Left kidney (tissue), 8 donors: ENCODE measurements at places on chromosomes 7 and 10.

- peak; percentile 7 for DNase-seq
These were observed 609.4 kb upstream of the PCDH15 start for GRCh38 chr10:55410415-55410885.

DNA sequence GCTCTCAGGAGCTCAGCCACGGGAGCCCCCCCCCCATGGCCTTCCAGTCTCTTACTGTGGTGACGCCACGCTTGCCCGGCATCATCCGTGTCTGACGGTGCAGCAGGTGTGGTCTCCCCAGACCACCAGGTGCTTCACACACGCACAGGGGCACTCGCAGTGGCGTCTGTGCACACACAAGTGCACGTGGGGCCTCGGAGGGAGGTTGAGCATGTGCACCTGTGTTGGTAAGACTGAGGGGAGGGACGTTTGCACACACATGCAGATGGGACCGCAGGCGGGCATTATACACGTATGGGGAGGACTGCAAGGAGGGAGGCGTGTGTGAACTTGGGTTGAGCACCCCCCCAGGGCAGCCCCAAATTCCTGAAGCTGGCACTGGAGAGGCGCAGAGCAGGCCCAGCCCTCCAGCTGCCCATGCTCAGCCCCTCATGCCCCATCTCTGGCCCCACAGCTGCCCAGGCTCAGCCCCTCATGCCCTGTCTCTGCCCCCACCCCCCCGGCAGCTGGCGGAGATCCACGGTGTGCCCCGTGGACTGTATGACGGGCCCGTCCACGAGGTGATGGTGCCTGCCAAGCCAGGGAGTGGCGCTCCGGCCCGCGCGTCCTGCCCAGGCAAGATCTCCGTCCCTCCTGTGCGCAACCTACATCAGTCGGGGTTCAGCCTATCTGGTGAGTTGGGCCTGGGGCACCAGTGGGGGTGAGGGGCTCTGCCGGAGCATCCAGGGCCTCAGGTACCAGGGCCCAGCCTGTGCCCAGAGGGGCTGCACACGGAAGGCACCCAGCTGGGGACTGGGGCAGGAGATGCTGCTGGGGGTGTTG is 16.7 kb downstream of the DPYSL4 start:
- no peak for DNase-seq

DNA sequence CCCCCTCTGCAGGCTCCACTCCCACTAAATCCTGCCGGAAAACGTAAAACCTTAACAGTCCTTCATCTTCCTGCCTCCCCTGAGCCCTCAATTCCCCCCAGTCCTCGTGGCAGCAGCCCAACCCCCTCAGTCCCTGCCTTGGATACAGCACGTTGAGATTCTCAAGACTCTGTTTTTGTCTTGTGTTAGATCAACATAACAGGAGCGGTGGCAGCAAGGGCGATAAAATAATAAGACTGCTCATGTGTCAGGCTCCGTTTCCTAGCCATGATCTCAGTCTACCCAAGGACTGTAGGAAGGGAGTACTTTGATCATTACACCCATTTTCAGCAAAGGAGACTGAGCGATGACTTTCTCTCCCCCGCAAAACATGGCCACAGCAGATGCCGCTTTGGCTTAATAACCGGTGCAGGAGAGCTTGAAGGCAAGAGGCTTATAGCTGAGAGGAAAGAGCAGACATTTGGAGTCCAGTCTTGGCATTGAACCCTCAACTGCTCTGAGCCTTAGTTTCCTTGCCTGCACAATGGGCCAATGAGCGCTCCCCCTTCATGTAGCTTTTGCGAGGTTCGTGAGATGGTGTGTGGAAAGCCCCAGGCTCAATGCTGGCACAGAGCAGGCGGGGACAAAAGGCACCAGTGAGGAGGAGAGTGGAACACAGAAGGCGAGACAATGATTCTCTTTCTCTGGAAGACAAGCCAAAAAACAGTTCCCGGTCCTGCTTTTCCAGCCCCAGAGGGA is 42.1 kb upstream of the PCBD1 start:
- DNase-seq: no peak

GRCh38 chr7:112510001-112510742 is 29.4 kb downstream of the LSMEM1 start:
- DNase-seq: no peak
